Ovary (tissue), 10 donors: ENCODE measurements at places on chromosomes 1 and 21. TPM values are rescaled to one million over a fixed set of nuclear protein-coding genes. Genes with fewer than 3 reads are reported as not detected.

The RIPPLY3 gene
- not detected for total RNA-seq

The KRTAP11-1 gene
- total RNA-seq, result not detected

The DPH2 gene
- 18.0 TPM for total RNA-seq

The C8B gene
- total RNA-seq, result not detected

The NBPF20 gene
- total RNA-seq, result 2.3 TPM

The ARHGEF16 gene
- total RNA-seq, result 8.4 TPM

The CASQ1 gene
- total RNA-seq, result not detected

The MAGI3 gene
- 15.8 TPM for total RNA-seq

The SPAG17 gene
- total RNA-seq, result 2.4 TPM

The VPS45 gene
- 36.8 TPM for total RNA-seq

The GUCA2A gene
- not detected for total RNA-seq

The GPA33 gene
- total RNA-seq, result not detected

The CENPL gene
- total RNA-seq, result 1.1 TPM

The EVA1C gene
- 49.6 TPM for total RNA-seq

The TMPRSS15 gene
- not detected for total RNA-seq

The TMPRSS2 gene
- total RNA-seq, result 0.77 TPM

The DNAJC28 gene
- total RNA-seq, result 1.2 TPM

The AGMAT gene
- total RNA-seq, result not detected

The PADI1 gene
- not detected for total RNA-seq

The KCNA3 gene
- 1.4 TPM for total RNA-seq

The C1orf94 gene
- not detected for total RNA-seq
